Daoy (cell line): ENCODE measurements at places on chromosomes 4 and X. TPM values are rescaled to one million over a fixed set of nuclear protein-coding genes. Genes with fewer than 3 reads are reported as not detected.
A peak's percentile ranks its signal among the peaks of the same experiment; 100 is the strongest.

DNA sequence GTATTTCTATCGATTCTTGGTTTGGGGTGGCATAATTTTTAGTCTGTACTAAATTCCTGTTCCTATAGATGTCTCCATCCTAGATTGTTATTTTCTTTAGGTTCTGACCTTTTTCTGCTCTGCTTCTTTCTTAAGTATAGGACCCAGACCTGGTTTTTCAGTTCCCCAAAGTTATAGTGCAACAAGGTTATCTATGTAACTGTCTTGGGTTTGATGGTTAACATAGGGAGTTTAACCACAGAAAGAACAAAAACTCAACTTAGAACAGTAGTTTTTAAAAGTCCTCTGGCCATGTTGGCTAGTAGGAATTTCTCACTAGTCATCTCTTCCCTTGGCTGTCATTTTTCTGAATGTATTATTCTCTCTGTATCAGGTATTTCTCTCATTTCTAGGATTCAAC, 38.8 kb upstream of the MAD2L1 start:
- no peak for DNase-seq

GRCh38 chr4:112119353-112119783, 25.9 kb upstream of the FAM241A start:
- DNase-seq, result no peak

DNA sequence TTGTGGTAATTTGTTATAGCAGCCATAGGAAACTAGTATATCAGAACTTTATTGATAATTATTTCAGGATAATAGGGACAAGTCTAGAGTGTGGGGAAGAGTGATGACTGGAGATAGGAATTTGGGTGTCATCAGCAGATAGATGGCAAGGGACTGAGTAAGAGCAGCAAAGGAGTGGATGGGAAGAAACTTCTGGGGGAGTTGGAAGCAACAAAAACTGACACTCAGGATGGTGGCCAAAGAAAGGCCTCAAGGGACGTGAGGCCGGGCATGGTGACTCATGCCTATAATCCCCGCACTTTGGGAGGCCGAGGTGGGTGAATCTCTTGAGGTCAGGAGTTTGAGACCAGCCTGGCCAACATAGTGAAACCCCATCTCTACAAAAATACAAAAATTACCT, 9.1 kb upstream of the SLC25A5 start:
- no peak for DNase-seq

DNA sequence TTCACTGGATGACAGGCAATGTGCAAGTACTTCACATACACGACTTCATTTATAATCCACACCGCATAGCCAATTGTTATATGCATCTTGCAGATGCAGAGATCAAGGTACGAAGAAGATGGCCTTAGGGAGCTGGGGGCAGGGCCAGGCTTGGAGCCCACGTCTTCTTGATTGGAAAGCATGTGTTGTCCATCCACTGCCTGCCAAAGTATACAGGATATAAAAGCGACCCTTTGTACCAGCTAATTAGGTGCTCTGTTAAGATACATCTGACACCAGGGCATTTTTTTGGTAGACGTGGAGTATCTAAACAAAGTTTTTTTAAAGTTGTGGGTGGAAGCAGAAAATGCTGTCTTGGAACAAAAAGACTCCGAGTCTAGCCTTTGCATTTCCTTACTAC, 1.4 kb downstream of the C4orf36 start:
- no peak for DNase-seq

GRCh38 chr4:119675391-119675790, 46.8 kb upstream of the PDE5A start:
- no peak for DNase-seq

MAP3K15 gene
- total RNA-seq, result 0.36 and 0.57 TPM in 2 replicates

DNA sequence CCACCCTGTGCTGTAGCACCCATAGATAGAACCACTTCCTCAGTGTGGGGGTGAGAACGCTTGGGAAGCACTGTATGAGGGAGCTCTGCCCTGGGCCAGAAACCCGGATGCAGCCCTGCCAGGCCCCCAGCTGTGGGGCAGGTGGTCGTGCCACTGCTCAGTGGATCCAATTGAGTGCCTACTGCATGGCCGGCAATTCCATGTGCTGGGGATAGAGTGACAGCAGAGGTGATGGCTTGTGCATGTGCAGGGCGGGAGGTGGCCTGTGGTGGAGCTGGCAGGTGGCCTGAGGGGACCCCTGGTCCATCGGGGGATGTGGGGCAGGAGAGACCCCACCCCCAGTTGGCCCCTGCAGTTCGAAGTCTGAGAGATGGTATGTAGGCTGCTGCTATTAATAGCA, 60.4 kb downstream of the TRMT44 start:
- no peak for DNase-seq

GRCh38 chrX:37986893-37987292, 19.5 kb upstream of the SYTL5 start:
- DNase-seq, result peak; percentile 9

DNA sequence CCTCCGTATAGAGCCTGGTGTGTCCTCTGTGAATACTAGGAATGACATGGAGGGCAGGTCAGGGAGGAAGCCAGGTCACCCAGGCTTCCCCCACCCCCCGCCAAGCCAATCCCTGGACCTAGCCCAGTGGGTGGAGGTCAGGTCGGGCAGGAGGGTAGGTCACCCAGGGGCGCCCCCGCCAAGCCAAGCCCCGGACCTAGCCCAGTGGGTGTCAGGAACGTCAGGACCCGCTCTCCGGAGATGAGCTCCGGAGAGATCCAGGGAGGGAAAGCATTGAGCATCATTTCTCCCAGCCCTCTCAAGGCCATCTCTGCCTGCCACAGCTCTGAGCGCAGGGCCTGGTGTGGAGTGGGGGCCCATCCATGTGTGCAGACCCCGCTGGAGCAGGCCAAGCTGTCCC, 48.6 kb downstream of the WFS1 start:
- DNase-seq, result no peak

FAM149A gene
- 1.5 and 3.4 TPM in 2 replicates for total RNA-seq

DNA sequence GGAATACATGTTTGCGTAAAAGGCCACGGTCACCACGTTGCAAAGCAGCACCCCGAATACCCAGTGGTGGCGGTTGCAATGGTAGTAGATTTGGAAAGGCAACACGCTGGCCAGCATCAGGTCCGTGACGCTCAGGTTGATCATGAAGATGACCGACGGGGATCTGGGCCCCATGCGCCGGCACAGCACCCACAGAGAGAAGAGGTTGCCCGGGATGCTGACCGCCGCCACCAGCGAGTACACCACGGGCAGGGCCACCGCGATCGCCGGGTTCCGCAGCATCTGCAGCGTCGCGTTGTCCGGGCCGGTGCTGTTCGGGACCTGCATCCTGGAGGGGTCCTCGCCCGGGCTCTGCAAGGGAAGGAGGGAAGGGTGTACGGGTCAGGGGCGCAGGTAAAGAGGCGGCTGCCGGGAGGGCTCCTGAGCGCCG, 13.5 kb upstream of the ASMTL start:
- DNase-seq, result no peak

DNA sequence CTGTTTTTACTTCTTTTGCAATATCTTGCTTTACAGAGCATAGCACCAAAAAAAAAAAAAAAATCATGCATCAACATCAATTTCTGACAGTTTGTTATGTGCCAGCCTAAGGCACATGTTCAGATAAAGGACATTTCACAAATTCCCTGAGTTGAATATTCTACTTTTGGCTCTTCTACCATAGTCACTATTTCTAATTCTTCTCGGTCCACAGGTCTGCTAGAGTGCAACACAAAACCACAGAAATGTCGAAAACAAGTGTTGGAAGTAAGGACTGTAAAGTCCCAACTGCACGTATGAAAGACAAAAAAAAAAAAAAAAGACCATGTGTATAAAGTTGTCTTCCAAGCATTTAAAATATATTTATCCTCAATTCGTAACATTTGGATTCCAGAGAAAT, 494.2 kb upstream of the INTU start:
- no peak for DNase-seq

- no peak for DNase-seq
Observed at GRCh38 chrX:24332878-24333277, 19.0 kb upstream of the SUPT20HL2 start.

DNA sequence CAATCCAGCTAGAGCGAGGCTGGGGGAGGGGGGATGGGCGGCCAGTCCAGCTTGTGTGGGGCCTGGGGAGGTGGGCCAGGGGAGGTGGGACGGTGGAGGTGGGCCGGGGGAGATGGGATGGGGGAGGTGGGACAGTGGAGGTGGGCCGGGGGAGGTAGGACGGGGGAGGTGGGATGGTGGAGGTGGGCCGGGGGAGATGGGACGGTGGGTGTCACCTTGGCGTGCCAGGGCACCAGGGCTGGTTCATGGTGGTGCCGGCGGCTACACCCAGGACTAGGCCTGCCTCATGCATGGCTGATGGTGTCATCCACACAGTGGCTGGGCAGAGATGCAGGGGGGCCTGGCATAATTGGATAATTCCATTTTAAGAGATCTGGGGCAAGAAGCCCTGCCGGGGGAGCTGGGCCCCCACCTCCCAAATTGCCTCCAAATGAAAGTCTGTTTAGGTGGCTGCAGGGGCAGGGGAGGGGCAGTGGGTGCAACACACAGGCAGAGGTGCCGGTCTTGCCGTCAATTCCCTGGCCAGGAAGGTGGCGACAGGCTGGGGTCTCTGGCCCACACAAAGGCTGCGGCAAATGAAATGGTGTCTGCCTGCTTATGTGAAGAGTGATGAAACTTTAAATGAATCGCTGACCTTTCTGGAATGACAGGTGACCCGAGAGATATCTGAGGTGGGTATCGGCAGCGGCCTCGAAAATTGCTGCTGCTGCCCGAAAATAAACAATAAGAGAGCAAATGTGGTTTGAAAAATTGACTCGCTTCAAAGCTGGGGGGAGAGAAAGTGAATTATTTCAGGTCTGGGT, 82.1 kb downstream of the FAM53A start:
- no peak for DNase-seq

DNA sequence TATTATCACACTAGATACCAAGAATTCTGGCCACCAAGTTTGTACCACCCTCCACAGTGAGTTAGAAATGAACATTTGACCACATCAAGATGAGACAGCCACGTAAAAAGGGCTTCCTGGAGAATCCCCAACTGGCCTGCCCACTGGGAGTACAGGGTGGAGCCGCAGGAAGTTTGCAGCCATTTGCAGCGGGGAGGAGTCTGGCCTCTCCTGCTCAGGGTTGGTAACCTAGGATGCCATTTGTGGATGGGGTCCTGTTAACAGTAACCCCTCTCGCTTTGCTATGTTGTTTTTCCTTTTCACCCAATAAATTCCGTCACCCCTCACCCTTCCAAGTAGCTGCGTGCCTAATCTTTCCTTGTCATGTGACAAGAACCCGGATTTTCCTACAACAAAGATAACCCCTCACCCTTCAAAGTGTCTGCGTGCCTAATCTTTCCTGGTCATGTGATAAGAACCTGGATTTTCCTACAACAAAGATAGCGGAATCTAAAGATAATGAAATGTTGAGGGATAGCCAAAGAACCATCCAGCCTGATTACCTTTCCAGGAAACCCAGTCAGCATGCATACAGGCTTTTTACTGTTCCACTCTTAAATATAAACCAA, 245.4 kb downstream of the NAF1 start:
- DNase-seq, result no peak

- no peak for DNase-seq
Observed at GRCh38 chr4:77196866-77197265, 39.9 kb downstream of the CCNG2 start.

- DNase-seq, result peak; percentile 7
Observed at GRCh38 chr4:152850377-152850776, 70.6 kb downstream of the ARFIP1 start.

DNA sequence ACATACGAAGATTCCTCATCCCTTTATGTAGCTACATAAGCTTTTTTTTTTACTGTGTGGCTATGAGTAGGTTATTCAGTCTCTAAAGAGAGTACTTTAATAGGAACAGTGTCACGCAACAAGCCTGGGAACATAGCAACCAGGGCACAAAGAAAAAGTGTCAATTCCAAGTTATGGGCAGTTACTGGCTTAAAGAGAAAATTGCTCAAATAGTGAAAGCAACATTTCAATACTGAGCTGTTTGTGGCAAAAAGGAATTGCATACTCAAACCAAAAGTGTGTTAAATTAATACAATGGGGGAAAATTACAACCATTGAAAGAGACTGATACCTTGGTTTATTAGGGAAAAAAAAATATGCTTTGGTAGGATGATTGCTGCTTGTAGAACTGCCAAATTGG, 41.2 kb upstream of the ENOX2 start:
- DNase-seq, result no peak

DNA sequence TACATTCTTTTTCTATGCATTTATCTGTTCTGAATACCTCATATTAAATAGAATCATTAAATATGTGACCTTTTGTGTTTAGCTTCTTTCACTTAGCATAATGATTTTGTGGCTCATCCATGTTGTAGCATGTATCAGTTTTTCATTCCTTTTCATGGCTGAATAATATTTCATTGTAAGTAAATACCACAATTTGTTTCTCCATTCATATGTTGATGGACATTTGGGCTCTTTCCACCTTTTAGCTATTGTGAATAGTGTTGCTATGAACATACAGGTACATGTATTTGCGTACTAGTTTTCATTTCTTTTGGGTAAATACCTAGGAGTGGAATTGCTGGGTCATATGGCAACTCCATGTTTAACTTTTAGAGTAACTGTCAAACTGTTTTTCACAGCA, 85.1 kb downstream of the GNL3L start:
- no peak for DNase-seq

GAGE12F gene
- total RNA-seq, result 2.2 and 2.8 TPM in 2 replicates

DNA sequence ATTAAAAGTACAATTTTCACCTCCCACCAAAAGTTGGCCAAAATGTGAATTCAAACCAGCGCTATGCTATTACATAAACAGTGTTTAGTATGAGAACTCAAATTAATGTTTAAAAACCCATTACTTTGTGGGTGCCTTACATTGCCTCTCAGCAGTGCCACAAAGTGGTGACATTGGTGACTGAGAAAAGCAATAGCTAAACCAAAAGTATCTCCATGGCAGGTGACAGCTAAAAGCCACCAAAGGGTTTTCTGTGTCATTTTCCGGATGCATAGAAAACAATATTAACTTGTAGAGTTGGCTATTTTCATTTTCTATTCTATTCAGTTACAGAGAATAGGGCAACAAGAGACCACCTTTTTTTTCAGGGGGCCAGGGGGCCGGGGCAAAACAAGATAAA, 261.2 kb downstream of the MAPK10 start:
- no peak for DNase-seq

DNA sequence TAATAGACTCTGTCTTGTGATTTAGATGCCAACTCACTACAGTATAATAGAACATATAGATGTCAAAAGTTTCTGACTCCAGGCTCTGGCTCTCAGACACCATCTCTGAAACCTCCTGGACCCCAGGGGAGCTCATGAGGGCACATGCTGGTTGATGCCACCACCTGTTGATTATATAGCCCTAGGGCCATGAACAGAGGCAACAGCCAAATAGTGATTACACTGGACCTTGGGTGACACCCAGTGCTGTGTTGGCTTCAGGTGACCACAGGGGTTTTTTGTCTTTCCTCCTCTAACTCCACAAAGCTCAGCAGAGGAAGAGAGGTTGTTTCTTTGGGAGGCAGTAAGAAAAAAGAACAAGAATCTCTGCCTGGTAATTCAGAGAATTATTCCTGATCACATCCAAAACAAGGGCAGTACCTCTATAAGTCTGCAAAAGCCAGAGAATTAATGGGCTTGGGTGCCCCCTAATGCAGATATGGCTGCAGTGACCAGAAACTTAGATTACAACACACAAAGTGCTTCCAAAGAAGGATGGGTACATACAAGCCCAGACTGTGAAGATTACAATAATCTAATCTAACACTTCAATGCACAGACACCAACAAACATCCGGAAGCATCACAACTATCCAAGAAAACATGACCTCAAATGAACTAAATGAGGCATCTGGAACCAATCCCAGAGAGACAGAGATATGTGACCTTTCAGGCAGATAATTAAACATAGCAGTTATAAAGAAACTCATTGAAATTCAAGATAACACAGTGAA, 1920.6 kb downstream of the ARAP2 start:
- no peak for DNase-seq

- peak; percentile 33 for DNase-seq
Observed at GRCh38 chrX:20224814-20225487, 41.8 kb downstream of the RPS6KA3 start.

- DNase-seq, result no peak
Observed at GRCh38 chr4:78081541-78081940, 24.4 kb downstream of the FRAS1 start.
